ENCODE measurements at places on chromosomes 1 and 21.

DNA sequence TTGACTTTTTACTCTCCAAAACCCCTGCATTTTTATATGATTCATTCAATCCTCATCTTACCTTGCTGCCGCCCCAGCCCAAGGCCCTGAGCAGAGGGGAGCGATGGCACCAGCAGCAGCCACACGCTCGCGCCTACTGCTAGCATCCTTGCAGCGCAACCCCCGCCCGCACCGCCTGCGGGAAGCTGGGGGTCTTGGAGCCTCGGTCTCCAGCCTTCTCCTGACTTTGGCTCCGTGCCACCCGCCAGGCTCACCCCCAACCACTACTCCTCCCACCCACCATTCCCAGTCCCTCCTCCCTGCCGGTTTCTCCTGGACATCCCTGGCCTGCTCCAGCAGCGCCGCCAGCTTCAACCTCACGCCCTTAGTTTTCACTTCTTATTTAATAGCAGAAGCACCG is 76.6 kb downstream of the RPE65 start:
- no peak for DNase-seq

GRCh38 chr1:19083081-19083480 is 126.6 kb upstream of the IFFO2 start:
- DNase-seq: no peak

DNA sequence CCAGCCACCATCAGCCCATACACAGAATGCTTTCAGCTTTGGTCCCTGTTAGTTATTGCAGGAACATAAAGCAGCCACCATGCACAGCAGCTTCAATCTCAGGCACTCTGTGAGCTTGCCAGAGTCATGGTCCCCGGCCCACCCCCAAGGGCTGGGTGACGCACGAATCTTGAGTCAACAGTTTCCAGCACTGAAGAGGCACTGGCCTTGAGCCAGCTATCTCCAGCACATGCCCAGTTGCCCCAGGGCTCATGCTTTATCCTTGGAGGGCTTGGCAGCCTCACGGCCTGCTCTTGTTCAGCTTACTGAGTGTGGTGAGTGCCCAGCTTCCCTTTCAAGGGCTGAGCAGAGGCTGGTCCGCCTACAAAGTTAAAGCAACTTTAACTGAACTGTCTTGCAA is 200.7 kb upstream of the RAB4A start:
- DNase-seq: peak; percentile 68

DNA sequence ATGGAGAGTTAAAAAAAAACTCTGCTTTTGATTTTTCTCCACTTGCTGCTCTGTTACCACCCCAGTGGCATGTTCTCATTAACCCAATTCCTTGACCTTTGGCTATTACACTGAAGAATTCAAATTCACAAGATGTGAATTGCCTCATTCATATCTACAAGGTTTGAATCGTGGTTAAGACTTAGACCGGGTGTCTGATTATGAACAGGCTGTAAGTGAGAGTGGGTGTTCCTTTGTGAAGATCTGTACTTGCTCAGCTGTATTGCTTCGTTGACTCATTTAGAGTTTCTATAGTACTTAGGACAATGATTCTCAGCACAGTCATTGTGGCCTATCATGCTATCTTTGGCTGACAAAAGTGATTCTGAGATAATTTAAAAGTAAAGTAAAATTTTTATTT is 36.4 kb downstream of the DNM3 start:
- no peak for DNase-seq

DNA sequence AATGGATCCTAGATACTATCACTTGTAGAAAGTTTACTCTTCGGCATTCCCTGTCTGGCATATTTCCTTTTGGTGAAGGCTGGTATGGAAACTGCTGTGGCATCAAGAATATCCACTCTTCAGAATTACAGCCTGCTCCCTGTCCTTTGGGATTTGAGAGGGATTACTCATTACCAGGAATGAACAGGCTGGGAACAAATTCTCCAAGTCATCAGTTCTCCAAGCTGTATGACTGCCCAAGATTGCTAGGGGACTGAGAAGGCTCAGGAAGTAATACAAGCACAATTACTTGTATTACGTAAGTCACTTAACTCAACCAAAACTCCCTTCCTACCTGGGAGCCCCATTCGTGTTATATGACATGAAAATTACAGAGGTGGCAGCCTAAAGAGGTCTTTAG is 49.6 kb downstream of the CD58 start:
- peak; percentile 81 for DNase-seq
